ENCODE measurements at places on chromosomes 12 and 14.

GRCh38 chr12:88677464-88677863, 97.2 kb upstream of the KITLG start:
- no peak for DNase-seq

DNA sequence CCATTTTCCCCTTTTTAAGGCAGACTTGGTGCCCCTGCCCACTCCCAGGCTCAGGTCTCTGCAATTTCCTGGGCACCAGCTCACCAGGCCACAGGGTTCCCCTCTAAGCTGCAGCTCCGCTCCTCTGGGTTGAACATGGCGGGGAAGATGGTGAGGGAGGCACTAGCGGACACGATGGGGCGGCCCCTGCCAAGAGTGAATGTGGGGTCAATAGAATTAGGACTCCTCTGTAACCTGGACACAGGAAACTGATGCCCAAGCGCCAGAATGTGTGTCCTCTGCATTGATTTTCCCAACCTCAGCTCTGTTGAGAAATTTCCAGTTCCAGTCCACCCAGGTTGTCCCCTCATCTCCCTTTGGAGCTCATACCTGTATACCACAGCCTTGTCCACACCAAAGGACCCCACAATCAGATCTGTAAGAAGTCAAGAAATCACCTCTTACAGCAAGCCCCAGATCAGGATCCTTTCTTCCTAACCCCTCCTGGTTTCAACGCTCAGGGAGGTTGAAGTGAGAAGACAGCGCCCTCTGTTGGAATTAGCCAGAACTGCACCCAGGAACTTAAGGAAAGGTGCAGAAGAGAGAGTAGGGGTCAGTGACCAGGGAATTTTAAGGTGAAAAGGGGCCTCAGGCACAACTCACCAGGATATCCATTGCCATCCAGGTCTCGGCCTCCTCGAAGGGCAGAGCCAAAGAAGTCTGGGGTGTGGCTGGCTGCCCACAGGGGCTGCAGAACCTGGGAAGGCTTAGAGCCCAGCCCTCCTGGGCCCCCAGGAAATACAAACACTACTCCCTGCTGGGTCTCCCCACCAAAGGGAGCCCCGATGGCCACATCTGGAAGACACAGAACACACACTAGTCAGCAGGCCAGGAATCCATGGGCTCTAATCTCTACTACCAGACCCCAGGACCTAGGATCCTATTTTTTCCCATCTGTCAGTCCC, 14.7 kb downstream of the ITGA5 start:
- DNase-seq = peak; percentile 8

- no peak for DNase-seq
Observed at GRCh38 chr12:130876758-130877157, 4.9 kb downstream of the RAN start.

DNA sequence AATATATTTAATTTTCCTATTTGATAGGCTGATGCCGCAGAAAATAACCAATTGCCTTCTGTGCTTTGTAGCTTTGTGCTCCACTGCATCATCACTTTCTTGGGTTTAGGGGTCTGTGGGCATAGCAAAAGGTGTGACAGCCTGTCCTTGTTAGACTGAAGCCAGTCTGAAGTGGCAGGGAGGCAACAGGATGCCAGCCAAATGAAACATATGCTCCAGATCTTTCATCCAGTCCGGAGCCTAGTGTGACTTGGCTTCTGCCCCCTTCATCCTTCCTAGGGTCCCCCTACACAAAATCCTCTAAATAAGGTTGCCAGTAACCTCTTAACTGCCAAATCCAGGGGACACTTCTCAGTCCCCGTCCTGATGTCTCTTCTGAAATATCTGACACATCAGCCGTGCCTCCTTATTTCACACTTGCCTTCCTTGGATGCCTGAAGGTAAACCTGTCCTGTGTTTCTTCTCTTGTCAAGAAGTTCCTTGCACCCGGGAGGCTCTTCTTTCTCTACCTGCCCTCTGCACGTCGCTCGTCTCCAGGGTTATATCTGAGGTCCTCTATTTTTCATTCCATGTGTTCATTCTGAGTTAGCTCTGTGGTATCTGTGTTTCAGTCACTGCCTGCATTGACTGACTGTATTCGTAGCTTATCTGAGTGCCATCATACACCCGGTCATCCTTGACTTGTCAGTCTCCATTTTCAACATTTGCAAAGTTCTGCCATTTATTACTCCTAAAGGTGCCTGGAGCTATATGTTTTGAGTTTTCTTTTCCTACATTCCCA, 47.8 kb downstream of the HMGA2 start:
- no peak for DNase-seq

DNA sequence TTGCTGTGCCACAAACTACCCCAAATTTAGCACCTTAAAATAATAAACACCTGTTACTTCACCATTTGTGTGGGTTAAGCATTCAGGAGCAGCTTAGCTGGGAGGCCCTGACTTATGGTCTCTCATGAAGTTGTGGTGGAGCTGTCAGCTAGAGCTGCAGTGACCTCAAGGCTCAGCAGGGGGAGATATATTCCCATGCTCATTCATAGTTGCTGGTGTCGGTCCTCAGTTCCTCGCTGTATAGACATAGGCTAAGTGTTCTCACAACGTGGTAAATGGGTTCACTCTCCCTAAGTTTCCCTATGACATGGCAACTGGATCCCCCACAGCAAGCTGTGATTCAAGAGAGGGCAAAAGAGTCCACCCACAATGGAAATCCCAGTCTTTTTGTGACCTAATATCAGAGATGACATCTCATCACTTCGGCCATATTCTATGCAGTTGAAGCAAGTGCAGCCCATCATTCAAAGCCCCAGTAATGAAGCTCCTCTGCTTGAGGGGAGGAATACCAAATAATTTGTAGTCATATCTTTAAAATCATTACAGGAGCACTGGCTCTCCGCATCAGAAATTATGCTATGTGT, 41.1 kb downstream of the PRB3 start:
- DNase-seq = no peak

Data from NK-92 treated with Interleukin-12 subunit alpha and Interleukin-12 subunit beta, amount 100 ng/mL, for 24 hours (cell line).